ENCODE measurements at places on chromosomes 3 and 15.

DNA sequence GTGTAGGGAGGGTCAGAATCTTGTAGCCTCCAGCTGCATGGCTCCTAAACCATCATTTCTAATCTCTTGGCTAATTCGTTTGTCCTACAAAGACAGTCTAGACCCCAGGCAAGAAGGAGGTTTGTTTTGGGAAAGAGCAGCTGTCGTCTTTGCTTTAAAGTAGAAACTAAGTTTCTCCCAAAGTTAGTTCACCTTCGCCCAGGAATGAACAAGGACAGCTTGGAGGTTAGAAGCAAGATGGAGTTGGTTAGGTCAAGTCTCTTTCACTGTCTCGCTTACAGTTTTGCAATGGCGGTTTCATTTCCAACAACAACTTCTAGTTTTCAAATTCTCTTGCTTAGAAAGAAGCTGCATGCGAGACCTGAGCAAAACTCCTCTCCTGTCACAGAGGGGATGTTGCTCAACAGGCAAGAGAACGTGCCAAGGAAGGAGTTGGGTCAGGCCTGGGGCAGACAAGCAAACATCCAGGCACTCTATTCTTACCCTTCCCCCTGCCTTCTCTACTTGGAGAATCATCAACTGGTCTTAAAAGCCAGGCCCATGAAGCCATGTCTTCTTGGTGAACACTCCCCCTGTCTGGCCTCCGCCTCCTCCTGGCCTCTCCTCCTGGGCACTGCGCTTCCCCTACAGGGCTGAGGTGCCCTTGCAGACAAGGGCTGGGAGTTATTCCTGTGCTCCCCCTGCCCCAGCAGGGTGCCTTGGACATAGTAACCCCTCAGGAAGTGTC lies 57.6 kb downstream of the TMEM44 start:
- no peak for DNase-seq

- DNase-seq: no peak
These were observed 21.0 kb downstream of the PDZRN3 start for GRCh38 chr3:73603762-73604171.

DNA sequence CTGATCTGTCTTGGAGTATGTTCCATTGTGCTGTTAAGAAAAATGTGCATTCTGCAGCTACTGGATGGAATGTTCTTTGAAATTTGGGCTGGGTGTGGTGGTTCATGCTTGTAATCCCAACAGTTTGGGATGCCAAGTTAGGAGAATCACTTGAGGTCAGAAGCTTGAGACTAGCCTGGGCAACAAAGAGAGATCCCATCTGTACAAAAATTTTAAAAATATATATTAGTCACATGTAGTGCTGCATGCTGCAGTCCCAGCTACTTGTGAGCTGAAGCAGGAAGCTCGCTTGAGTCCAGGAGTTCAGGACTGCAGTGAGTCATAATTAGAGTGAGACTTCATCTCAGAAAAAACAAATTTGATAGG lies 62.8 kb upstream of the PLSCR4 start:
- no peak for DNase-seq

DNA sequence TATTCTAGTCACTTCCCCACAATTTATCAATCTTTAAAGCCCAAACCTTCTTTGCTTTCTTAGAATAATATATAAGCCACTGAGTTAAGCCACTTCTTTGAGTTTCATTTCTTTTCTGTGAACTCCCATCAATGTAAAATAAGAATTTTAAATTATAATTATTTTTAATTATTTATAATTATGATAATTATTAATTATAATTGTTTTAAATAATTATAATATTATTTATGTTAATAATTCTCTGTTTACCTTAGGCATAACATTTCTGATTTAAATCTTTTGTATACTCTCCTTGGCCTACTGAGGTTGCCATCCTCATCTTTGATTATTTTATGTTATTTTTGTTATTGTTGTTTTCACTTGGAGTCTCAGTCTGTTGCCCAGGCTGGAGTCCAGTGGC lies 644.2 kb downstream of the ROBO2 start:
- DNase-seq: no peak

DNA sequence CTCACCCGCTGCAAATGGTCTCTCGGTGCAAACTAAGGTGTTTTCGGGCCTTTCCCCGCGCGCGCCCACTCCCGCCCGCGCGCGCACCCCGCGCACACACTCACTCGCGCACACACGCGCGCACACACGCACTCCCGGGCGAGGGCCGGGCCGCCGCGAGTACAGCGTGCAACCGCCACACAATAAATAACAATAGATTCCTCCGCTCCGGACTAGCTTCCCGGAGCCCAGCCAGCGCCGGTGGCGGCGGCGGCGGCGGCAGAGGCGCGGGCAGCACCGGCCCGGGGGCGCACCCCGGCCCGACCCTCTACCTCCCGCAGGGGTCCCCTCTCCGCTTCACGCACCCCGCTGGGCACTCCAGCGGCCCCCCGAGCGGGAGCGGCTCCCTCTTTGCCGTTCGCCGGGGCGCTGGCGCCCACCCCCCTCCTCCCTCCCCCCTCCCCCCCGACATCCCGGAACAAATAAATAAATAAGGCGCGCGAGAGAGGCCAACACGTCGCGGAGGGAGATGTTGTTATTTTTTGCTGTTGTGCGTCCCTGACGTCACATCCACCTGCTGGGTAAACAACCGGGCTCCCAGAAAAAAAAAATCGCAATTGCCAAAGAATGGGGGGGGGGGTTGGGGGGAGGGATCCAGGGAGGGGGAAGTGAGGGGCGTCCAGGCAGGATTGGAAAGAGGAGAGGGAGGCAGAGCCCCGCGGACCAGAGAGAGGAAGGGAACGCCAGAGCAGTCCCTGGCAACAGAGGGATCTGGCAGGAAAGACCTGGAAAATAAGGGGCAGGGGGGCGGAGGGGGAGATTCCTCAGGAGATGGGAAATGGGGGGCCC lies at the start of gene FOXP1:
Gene FOXP1 (minus strand): TSS at position 163 of the 828 bp plus-strand sequence. CDS start 385,347 bp downstream, outside the sequence.
- peak; percentile 35 for DNase-seq

DNA sequence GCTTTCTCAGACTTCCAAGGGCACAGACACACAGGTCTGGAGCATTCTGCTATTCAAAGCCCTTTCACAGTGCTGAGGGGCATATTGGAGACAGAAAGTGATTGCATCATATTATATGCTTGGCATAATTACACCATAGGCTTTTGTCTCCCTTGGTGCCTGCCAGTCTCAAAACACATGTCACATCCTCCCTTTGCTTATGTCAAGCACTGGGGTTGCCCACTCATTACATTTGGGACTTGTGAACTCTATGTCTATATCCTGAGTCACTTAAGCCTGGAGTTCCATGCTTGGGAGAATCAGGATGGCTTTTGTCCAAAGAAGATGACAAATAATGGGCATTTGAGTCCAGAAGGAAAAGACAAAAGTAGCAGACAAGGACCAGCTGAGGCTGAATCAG lies 12.3 kb upstream of the PDZRN3 start:
- DNase-seq: peak; percentile 16

DNA sequence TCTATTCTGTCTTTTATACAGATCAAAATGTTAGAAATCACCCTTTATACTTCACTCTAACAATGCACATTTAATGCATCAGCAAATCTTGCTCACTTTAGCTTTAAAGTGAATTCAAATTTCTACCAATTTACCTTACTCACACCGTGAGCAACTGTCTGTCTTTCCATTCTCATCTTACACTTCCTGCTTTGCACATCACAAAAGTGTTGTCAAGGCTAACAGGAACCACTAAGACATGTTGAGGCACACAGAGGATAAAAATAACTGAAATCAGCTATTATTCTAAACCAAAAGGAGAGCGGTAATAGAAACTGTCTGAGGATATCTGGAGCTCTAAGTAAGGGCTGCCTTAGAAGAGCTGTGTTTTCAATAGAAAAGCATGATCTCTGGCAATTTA lies 519.9 kb downstream of the ZBBX start:
- no peak for DNase-seq

GRCh38 chr3:29176501-29176900 lies 104.4 kb upstream of the RBMS3 start:
- peak; percentile 57 for DNase-seq

GRCh38 chr15:95394186-95395067 lies 936.1 kb upstream of the NR2F2 start:
- DNase-seq: no peak

GRCh38 chr3:187744169-187745151 lies 808 bp downstream of the BCL6 start:
- DNase-seq: peak; percentile 35

- DNase-seq: no peak
These were observed 26.5 kb upstream of the TCF12 start for GRCh38 chr15:56891852-56892440.

DNA sequence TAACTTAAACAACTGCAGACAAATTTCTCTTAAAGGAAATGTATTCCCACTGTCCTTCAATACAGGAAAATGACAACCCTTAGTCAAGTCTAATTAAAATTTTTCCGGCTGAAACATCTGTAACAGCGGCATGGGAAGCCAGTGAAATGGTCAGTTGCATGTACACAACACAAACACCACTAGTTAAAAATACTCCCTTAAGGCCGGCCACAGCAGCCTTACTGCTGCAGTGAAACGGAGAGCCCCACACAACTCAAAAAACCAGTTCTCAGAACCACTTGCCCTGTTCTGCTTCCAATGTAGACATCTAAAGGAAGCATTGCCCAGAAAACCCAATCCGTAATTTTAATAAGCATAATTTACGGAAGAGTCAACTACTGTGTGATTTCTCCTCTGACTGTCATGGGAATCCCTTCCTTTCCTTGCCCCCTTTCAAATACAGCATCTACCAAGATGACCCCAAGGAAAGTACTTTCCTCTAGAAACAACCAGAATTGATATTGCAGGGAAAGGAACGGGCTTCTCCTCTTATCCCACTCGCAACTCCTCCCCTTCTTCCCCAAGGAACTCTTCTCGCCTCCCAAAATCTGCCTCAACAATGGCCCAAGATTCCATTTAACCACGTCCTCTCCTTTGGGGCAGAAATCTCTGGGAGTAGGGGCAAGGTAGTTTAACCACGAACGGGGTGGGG lies 1.6 kb downstream of the FBN1 start:
- no peak for DNase-seq

DNA sequence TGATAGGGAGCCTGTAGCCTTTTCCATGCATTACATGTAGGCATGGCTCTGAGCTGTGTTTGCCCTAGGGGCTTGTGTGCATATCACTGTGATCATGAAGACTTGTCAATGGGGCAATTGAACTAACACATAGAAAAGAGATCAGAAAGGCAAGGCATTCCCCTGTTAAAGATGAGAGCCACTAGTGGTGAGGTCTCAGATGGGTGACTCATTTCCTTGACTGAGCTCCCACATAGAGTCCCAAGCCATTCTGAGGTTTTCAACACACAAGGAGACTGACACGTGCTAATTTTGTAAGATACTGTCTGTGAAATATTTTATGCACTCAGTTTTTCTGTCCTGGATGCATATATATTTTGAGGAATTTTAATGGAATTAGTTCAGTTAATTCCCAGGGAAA lies 53.8 kb downstream of the SAMMSON start:
- DNase-seq: no peak

DNA sequence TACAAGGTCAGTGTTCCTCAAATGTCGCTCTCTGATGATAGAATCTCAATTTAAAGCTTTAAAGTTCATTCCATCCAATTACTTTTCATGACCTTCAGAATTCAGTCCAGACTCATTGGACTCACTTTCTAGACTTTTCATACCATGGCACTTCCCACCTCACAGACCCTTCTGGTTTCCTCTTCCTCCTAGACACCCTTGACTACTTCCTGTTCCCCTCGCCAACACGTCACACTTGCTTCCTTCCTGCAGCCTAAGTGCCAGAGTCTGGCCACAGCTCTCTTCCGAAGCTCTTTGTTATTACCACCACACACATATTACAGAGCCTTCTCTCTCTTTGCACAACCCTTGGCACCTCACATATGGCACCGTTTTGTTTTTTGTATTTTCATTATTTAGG lies 59.1 kb upstream of the UMPS start:
- DNase-seq: no peak

- DNase-seq: no peak
These were observed 6.7 kb downstream of the CCDC9B start for GRCh38 chr15:40333922-40334492.

- no peak for DNase-seq
These were observed 8.3 kb upstream of the LMOD3 start for GRCh38 chr3:69130689-69131088.

DNA sequence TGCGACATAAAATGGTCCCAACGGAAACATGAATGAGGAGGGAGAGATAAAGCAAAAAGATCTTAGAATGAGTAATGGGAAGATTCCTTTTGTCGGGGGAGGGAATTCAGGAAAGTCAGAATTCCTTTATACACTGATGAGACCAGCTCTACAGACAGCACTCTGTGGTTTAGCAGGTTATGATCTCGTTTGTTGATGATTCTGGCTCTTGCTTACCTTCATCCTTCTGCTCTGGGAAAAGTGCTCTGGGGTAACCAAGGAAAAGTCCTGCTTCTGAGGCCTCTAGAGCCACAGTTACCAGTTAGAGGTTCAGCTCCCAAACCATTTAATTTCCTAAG lies 150.7 kb upstream of the NR2E3 start:
- DNase-seq: no peak

DNA sequence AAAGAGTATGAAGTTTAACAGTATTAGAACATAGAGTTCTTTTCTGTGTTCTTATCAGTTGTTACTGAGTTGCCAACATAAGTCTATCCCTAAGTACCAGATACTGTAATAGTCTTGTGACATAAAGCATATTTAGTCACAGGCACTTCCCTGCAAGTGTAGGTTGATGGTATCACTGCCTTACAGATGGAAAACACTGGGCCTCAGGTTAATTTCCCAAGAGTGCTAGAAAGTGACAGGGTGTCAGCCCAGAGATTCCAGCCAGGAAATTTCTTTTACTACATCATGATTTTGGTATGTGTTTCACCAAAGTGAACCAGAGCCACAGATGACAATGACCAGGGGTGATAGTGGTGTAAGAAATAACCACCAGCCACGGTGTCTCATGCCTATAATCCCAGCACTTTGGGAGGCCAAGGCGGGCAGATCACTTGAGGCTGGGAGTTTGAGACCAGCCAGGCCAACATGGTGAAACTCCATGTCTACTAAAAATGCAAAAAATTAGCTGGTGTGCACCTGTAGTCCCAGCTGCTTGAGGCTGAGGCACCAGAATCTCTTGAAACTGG lies 3.2 kb downstream of the EIF1B start:
- DNase-seq: no peak

DNA sequence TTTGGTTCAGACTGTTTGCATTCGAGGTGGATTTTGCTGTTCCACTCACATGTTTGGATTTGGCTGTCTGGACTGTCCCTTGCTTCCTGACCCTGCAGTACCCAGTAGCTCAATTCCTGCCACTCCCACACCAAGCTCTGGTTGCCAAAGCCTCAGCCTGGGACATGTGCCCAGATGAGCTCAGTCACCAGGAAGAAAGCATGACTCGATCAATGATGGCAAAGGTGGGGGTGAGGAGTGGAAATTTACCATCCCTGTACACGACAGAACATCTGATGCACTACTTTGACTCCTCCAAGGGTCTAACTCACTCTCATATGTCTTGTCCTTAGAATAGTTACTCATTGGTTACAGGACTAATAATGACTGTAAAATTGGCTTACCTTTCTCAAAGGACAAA lies 45.2 kb downstream of the ZNF385D start:
- no peak for DNase-seq

Data from NCI-H1105 (cell line).